Calu3 (cell line): ENCODE measurements at places on chromosomes 16 and 17.

GRCh38 chr17:81064678-81065475 is 29.9 kb downstream of the BAIAP2 start:
- peak; percentile 28 for DNase-seq

- DNase-seq, result no peak
Observed at GRCh38 chr16:70345840-70346239, 863 bp upstream of the DDX19A start.

DNA sequence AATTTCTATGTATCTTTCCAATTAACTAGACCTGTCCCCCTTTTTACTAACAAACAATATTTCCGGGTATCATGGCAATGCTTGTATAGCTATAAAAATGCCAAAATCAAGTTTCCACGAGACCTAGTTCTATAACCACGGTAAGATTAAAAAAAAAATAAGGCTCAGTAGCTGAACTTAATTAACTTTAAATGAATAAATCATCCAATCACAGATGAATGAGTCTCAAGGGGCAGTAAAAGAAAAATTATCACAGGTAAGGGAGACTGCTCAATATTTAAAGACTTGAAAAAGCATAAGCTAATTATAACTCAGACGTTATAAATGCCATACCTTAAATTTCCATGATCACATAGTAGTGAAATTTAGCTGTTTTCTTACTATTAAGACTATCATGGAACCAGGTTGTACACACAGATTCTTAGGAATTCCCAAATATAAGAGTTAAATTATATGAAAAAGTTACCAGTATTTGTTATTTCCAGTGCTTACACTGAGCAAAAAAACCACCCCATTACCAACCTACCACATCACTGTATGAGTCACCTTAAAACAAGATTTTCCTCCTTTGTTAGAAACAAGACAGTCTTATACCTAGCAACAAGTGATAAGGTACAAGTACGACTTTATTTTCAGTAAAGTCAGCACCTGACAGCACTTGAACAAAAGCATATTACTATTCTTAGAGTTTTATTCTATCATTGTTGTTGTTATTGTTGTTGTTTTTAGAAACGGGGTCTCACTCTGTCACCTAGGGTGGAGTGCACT is 20.6 kb downstream of the SSH2 start:
- DNase-seq, result no peak

- peak; percentile 62 for DNase-seq
Observed at GRCh38 chr17:82338858-82339633, 5.5 kb upstream of the SECTM1 start.

DNA sequence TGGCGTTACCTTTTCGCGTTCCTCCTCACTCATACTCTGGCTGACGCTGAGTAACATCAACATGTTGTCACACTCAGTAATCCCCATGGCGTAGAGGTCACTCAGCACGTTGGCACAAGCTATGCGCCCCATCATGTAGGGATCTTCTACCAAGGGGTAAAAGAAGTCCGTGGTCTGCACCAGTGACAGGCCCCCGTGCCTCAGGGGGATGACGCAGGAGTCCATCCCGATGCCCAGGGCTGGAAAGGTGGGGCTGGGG is 596 bp downstream of the SEPHS2 start:
- no peak for DNase-seq
